Ascending aorta (tissue), 2 donors: ENCODE measurements at places on chromosomes 5 and 9.

GRCh38 chr5:151520294-151520693 is 70.8 kb downstream of the FAT2 start:
- no peak for DNase-seq
- no peaks in the 10 kb centered on the region for H3K36me3 ChIP-seq
- H3K27ac ChIP-seq: no peak overlapping the region
- H3K27me3 ChIP-seq: no peaks in the 10 kb centered on the region

GRCh38 chr9:31807574-31808256 is 576.7 kb upstream of the ACO1 start:
- H3K27ac ChIP-seq: no peak overlapping the region
- H3K4me3 ChIP-seq: no peak overlapping the region
- no peaks in the 10 kb centered on the region for H3K36me3 ChIP-seq
- H3K27me3 ChIP-seq: no peaks in the 10 kb centered on the region

- H3K27me3 ChIP-seq: no peaks in the 10 kb centered on the region
- DNase-seq: no peak
- H3K27ac ChIP-seq: no peak overlapping the region
- no peaks in the 10 kb centered on the region for H3K36me3 ChIP-seq
- no peak overlapping the region for H3K4me3 ChIP-seq
Measured at GRCh38 chr9:101848485-101848919, 110.1 kb upstream of the GRIN3A start.

DNA sequence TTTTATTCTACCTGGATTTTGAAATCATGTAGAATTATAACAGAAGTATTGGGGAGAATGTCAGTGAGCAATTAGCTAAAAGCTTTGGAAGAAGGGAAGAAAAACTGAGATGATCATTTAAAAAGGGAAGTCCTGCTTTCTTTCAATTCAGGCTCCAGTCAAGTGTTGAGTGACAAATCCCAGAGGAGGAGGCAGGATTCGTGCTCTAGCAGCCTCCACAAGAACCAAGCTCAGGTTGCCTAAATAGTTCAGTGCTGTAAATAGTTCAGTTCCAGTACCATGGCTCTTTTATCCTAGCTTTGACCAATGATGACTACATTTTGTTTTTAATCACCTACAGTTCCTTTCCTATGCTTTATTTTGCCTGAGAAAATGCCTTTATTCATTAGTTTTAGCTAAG is 204.9 kb upstream of the NREP start:
- no peak for DNase-seq
- no peaks in the 10 kb centered on the region for H3K36me3 ChIP-seq
- H3K4me3 ChIP-seq: no peak overlapping the region
- H3K27ac ChIP-seq: no peak overlapping the region
- H3K4me1 ChIP-seq: peaks cover 5% of the 10 kb centered on the region
- H3K27me3 ChIP-seq: no peaks in the 10 kb centered on the region
